Panc1 (cell line): ENCODE measurements at places on chromosomes 3 and 15. TPM values are rescaled to one million over a fixed set of nuclear protein-coding genes. Genes with fewer than 3 reads are reported as not detected.

The ADCY5 gene
- 1.4 TPM for total RNA-seq

The ACKR2 gene
- total RNA-seq = not detected

The COL6A5 gene
- not detected for total RNA-seq

The IMPG2 gene
- 0.10 TPM for total RNA-seq

The COLQ gene
- 0.64 TPM for total RNA-seq

The SNX22 gene
- total RNA-seq = 2.3 TPM

The CD276 gene
- 99.1 TPM for total RNA-seq

The CYP8B1 gene
- 0.08 TPM for total RNA-seq

The ZPLD1 gene
- total RNA-seq = not detected

The ANKUB1 gene
- not detected for total RNA-seq

The EPHA6 gene
- 0.57 TPM for total RNA-seq

The GOLGA6L9 gene
- total RNA-seq = 5.8 TPM

The MST1 gene
- 14.0 TPM for total RNA-seq

The ANKRD34C gene
- not detected for total RNA-seq

The GXYLT2 gene
- total RNA-seq = 6.1 TPM

The GOLGA8S gene
- total RNA-seq = 0.15 TPM

The GPR87 gene
- not detected for total RNA-seq

The CACNA2D2 gene
- 0.59 TPM for total RNA-seq

The NLGN1 gene
- 0.85 TPM for total RNA-seq

The PRICKLE2 gene
- total RNA-seq = 0.26 TPM

The DLEC1 gene
- total RNA-seq = not detected

The ARPP21 gene
- not detected for total RNA-seq

The SLC24A5 gene
- total RNA-seq = not detected

The FANCD2OS gene
- total RNA-seq = not detected

The RHCG gene
- total RNA-seq = 3.0 TPM

The IQCF5 gene
- total RNA-seq = not detected

The GADL1 gene
- total RNA-seq = not detected

The EPHA3 gene
- 0.05 TPM for total RNA-seq

The LRRC2 gene
- not detected for total RNA-seq

The CMTM7 gene
- total RNA-seq = 43.5 TPM

The KIF9 gene
- 8.9 TPM for total RNA-seq

The PRTG gene
- 11.4 TPM for total RNA-seq

The CX3CR1 gene
- not detected for total RNA-seq

The CYP19A1 gene
- not detected for total RNA-seq

The GNAT1 gene
- total RNA-seq = not detected

The FBLN2 gene
- 0.44 TPM for total RNA-seq

The CFAP100 gene
- not detected for total RNA-seq

The HTR3E gene
- not detected for total RNA-seq

The C3orf62 gene
- total RNA-seq = 2.3 TPM

The ZNF620 gene
- 1.3 TPM for total RNA-seq
